ENCODE measurements at places on chromosomes 12 and 14.

DNA sequence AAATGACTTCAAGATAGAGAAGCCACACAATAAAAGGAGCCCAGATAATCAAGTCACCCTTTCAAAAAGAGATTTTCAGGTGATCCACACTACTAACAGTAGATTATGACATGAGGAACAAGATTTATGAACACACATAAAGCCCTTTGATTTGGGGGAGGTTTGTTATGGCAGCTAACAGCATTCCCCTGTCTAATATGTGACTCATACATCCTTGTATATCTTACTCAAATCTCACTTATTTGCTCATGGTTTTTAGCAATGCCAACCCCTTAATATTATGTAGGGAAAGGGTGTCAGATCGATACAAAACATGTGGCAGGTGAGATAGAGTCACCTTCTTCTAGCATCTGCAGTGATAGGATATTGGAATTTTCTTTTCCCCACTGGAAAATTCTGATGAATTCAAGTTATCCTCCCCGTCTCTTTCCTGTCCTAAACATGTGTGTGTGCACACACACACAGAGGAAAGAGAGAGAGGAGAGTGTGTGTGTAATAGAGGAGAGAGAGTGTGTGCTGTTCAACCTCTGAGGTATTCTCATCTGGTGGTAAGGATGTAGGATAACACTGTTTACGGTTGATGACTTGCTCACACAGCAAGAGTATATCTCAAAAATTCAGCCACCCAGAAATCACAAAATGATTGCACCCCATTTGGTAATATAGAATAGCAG is 319.9 kb downstream of the KCNC2 start:
- DNase-seq: no peak

GRCh38 chr14:91258876-91259275 is 14.4 kb upstream of the GPR68 start:
- DNase-seq: no peak

DNA sequence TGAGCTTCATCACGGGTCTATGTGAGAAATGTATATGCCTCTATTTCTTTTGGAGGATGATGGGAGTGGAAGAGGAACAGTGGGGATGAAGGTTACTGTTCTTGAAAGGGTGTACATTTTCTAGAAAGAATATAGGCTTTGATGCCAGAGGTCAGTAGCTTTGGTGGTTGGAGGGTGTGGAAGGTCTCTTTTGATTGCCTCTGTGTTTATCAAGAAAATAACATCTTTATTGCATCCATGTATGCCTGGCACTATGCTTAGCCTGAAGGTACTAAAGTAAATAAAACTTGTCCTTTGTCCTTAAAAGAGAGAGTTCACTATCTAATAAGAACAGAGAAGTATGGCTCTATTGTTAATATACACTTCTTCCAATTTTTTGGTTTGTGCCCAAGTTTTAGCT is 201.8 kb downstream of the NUBPL start:
- DNase-seq: no peak

DNA sequence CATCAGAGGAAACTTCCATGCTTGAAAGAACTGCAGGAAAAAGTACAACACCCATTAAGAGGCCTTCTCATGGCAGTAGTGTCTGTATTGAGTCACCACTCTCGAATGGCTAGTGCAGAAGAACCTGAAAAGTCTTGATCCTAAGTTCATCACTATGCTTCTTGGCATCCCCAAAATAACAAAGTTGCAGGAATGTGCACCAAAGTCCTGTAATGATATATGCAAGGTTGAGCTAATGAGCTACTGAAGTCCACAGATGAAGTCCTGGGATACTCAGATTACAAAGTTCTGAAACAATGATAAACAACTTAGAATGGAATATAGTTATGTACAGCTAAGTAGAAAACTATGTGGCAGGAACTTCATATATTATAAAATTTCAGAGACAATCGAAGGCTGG is 545.4 kb downstream of the FOXG1 start:
- no peak for DNase-seq

DNA sequence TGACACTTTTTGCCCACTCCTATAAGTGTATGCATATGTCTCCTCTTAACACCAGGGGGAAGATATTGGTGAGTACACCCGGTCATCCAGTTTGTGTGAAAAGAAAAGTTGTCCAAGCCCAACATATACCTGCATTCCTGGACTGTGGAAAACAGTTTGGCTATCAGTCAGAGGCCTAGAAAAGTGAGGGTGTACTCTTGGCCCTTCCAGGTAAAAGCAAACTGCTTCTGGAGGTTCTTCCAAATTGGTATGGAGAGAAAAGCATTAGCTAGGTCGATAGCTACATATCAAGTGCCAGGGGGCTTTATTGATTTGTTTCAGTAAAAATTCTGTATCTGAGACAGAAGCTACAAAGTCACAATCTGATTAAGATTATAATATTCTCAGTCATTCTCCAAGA is 144.0 kb downstream of the SPTSSA start:
- no peak for DNase-seq

DNA sequence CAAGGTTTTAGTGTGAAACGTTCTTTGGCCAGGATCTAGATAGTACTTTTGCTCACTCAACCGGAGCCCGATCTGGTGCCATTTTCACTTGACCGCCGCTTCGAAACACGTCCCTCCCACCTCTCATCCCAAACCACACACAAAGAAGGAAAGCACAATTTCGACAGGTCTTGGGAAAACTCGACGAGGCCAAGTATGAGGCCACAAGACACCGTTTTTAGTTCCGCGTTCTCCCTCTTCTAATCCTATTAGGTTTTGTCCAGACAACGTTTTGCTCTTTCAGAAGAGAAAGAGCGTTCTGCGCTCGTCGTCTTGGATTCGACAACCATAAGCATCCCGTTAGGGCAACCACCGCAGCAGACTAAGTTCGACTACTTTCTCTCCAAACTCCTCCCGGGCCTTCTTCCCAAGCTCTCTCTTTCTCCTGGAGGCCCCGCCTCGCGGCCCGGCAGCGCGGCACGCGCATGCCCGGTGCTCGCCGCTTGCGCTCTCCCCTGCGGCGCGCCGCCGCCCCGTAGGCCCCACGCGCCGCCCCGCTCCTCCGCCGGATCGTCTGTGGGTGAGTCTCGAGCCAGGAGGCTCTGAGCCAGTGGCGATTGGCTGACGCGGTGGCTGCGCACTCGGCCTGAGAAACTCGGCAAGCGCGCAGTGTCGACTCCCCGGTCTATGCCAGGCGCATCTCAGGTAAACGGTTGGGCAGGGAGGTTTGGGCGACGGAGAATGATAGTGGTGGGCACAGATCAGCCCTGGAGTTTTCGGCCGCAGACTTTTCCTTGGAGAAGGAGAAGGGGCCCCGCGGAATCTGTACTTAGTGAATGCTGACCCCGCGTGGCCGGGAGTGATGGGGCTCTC is at the start of gene MIPOL1:
Gene MIPOL1 (plus strand): TSS at position 517 of the 852 bp plus-strand sequence. CDS start 49,952 bp downstream, outside the sequence.
- DNase-seq: no peak

DNA sequence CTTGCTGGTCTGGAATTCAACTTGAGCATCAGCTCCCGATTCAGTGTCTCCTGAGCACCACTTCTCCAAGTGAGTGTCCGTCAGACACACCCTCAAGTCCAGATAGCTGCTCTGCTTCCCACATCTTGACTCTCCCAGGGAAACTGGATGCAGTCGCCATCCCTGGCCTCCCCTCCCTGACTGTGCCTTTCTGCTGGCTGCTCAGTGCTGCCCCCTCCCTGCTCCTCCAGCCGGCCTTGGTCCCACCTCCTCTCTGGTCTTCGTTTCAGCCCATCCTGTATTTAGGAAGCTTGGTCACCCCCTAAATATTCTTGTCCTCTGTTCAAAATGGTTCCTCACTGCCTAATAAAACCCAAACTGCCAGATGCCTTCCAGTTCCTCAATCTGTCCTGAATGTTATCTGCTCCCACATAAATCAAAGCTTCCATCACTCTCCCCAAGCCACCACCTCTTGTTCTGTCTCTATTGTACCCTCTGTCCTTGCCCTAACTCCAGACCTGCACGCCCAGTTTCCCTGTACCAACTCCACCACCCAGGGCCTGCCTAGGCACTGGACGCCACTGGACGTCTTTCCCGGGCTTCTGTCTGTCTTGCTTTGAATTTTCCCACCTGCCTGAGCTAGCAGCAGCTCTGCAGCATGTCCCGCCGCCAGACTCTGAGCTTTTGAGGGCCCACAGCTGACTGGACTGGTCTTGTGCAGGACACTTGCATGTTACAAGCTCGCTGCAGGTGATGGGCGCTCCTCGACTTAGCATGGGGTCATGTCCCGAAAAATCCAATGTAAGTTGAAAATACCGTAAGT is 33.8 kb downstream of the CCDC92 start:
- no peak for DNase-seq

- no peak for DNase-seq
Observed at GRCh38 chr12:4046495-4046840, 173.3 kb upstream of the PARP11 start.

- no peak for DNase-seq
Observed at GRCh38 chr12:49933796-49934195, 16.7 kb upstream of the AQP2 start.

GRCh38 chr14:95282354-95282985 is 37.2 kb downstream of the CLMN start:
- DNase-seq: no peak

DNA sequence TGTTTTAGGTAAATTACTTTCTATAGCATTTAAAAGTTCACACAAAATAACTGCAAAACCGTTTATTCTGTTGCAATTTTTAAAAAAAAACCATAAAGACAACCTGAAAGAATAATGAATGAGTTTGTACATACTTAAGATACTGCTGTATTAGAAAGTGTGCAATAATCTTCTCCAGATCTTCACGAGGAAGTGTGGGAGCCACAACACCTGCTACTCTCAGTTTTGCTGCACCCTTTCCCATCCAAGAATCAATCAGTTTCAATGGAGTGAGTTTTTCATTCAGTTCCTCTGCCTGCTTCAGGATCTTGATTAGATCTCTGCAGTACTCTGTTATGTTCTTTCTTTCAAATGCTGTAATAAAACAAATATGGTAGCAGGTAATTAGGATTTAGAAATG is 30.1 kb downstream of the RECQL start:
- no peak for DNase-seq

DNA sequence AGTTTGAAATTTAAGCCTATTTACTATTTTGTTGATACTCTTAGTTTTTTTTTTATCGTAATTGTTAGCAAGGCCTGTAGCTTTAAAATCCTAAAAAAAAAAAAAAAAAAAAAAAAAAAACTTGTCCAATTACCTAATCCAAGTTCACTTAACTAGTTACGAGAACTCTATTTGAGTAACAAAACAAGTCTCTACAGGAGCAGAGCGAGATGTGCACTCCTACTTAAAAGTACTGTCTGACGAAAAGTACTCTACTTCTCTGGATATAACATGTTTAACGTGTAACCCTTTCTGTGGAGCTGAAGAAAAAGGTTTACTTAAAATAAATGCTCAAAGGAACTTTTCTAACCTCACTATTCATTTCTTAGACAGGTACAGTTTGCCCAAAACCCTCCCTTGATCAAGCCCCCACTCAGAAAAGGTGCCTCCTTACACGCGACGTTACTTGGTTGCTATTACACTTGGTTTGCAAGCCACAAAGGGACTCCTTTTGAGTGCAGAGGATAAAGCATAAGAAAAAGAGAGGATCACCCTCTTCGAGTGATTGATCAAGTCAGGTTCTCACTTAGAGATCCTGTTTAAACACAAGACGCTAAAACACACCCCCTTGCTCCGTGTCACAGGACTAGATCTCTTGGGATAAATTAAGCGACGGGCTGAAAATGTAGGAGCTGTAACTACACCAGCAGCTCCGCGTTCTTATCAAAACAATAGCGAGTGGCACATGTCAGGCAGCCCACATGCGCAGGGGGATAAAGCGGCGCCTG is 2.2 kb downstream of the BAZ1A start:
- DNase-seq: no peak

DNA sequence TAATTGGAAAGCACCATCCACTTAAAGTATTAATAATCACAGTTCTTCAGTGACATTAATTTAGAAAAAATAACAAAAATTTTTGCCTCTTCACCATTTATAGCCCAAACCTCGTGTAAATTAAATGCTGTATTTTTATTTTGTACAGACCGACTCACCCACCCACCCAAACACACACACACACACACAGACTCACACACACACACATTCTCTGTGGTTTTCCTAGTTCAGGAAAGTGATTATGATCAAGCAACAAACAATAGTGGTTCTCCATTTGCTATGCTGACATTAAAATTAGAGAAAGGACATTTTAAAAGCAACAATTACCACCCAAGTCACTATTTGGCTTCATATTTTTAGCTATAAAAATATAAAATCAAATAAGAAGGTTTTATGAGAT is 112.5 kb upstream of the FLRT2 start:
- DNase-seq: no peak

DNA sequence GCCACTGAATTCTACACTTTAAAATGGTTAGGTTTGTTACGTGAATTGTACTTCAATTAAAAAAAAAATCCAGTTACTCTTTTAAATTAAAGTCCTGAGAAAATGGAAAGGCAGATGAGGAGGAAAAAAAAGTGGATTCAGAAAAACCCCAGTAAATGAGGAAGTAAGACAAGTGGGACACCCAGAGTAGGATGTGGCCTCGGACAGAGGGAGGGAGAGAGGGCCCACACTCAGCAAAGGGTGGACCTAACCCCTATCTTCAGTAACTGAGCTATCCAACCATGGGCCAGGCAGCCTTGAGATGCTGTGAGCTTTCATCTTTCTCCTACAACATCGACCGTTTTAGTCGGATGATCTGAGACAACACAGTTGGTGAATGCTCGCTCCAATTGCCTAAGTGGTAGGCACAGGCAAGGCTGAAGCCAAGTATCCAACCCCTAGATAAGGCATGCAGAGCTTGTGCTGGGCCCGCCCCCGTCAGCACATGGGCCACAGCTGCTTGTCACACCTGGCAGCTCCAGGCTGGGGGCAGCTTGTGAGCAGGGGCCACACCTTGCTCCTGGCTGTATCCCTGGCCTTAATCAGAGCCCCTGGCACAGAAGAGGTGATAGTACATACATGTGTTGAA is 142.1 kb downstream of the TTC7B start:
- no peak for DNase-seq

DNA sequence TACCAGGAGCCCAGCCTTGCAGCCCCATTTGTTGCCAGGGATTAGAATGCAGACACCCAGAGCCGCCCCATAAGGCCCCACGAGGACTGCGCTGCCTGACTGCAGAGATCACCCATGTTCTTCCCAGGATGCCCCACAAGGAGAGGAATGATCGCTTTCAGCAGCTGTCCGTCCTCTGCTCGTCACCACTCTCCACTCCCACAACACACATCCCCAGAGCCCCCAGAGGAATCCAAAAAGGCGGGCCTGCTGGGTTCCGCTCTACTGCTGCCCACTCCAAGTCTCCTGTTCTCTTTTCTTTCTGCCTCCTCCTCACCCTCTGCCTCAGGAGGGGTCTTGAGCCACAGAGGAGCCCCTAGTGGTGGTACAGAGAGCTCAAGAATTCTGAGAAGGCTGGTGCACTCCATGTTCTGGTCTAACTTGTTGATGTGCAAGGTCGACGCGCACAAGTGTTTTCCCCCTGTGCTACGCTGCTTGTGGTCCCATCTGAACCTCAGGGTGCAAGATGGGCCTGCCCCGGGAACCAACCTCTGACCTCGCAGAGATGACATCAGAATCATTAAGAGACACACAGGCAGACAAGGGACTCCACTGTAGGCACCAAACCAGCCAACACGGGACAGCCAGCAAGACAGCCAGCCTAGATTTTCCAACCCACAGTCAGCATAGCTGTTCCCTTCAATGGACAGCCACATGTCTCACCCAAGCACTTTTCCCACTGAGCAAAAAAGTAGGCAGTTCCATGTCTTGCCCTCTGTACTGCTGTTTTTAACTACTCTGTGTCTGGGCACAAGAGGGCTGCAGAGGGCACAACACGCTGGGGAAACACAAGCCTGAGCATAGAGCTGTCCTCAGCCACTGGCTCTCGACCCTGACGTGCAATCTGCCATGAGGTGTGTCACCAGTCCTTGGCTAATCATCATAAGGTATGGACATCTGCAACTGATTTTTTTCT is 29.9 kb downstream of the PXN start:
- no peak for DNase-seq
